ENCODE measurements at places on chromosomes 6 and 20.
A peak's percentile ranks its signal among the peaks of the same experiment; 100 is the strongest.

DNA sequence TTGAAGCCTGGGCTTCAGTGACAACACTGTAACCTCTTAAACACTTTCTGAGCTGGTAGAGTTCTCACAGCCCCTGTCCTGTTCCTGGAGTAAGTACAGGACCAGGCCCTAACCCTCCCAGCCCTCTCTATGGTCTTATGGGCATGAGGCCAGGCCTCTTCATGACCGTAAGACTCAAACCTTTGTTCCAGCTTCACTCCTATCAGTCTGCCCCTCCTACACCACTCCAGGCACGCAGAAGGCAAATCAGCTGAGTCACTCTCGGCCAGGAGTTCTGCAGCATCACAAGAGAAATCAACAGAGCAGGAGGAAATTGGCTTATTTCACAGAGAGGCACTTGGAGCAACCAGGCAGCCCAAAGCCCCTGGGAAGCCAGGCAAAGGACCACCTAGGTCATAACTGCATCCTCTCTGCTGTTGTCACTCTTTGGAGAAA is 25.3 kb upstream of the CHD6 start:
- peak; percentile 38 for DNase-seq

DNA sequence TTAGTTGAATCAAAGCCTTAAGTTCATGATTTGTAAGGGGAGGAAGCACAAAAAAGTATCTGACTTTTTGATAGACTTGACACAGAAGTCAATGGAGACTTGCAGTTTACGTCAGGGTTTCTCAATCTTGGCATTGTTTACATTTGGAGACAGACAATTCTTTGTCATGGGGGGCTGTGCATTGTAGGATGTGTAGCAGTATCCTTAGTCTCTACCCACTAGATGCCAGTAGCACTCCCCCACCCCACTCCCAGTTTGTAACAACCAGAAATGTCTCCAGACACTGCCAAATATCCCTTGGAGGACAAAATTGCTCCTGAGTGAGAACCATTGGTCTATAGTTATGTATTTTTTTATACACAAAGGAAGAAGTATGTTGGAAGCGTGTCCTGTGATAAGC is 434.1 kb downstream of the RFPL4B start:
- peak; percentile 11 for DNase-seq

- no peak for DNase-seq
Measured at GRCh38 chr6:85421181-85421580, 28.7 kb upstream of the NT5E start.

DNA sequence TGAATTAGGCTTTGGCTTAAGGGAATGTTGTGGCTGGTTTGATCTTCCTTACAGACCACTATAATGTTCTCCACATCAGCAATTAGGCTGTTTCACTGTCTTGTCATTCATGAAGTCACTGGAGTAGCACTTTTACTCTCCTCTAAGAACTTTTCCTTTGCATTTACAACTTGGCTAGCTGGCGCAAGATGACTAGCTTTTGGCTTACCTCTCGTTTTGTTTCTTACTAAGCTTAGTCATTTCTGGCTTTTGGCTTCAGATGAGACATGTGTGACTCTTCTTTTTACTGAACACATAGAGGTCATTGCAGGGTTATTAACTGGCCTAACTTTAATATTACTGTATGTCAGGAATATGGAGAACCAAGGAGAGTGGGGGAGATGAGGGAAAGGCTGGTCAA is 143.2 kb downstream of the PTCHD4 start:
- DNase-seq = peak; percentile 59

- DNase-seq = no peak
Measured at GRCh38 chr6:159043947-159044346, 844 bp downstream of the TAGAP start.

DNA sequence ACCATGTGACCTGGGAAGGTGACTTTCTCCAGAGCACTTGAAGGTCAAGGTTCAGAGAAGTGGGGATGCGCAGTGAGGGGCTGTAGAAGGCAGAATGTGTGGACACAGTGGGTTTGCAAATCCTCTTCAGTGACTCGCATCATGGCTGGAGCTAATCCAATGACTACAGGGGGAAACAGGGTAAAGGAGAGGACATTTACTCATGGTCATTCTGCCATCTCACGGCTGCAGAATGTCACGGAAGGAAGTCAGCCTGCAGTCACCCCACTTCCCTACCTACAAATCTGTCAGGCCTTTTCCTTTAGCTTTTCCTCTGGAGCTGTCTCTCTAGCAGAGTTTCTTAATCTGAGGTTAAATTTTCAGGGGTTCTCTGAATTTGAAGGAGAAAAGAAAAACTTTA is 337.6 kb downstream of the CDC5L start:
- DNase-seq = peak; percentile 60

- peak; percentile 68 for DNase-seq
Measured at GRCh38 chr6:109513571-109514071, 30.6 kb upstream of the ZBTB24 start.

DNA sequence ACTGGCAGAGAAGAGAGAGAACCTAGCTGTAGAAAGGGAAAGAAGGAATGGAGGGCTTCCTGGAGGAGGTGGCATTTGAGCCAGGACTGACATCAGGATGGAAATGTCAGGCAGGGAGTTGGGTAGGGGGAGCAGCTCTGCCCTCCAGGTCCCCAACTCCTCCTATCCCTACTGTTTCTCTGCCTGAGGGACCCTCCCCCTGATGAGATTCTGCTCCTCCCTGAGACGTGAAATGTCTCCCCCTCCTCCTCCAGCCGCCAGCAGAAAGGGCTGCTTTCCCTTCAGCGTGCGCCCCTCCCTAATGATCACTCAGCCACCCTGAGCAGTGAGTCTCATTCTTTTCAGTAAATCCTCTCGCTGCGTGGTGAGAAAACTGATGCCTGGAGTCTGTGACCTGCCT is 40.6 kb downstream of the HLA-DPB1 start:
- peak; percentile 10 for DNase-seq

GRCh38 chr6:122491919-122492555 is 20.4 kb upstream of the SERINC1 start:
- DNase-seq = peak; percentile 81

DNA sequence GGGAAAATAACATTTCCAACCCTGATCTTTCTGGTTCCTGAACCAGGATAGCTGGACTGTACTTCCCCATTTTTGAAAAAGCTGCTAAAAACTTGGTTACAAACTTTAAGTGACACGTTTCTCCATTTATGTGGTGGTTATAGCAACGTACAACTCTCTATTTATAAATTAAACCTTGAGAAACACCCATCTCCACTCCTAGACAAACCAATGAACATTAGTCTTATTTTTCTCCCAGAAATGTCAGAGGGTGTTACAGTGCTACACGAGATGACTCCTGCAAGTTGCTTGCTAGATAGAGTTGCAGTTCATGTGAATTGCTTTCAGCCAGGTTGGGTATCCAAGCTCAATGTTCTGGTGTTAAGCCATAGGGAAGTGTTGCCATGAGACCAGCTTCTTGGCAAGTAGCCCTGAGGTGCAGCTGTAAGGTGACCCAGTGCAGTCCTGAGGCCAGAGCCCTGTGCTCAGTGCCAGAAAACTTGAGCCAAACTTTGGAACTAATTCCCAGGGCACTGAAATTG is 51.3 kb upstream of the REV3L start:
- DNase-seq = no peak

Data from GM23248 (cell line).